ENCODE measurements at places on chromosomes 1 and 21.

DNA sequence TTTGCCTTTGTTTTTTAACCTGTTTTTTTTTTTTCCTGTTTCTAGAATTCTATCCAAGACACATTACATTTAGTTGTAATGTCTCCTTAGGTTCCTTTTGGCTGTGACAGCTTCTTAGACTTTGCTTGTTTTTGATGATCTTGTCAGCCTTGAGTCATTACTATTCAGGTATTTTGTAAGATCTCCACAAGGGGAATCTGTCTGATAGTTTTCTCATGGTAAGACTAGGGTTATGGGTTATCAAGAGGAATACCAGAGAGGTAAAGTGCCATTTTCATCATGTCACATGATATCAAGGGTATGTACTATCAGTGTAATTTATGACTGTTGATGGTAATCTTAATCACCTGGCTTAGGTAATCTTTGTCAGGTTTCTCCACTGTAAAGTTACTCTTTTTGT lies 99.1 kb upstream of the GFI1 start:
- no peak for DNase-seq

- no peak for DNase-seq
Measured at GRCh38 chr1:167339405-167339804, 118.7 kb downstream of the POU2F1 start.

- peak; percentile 16 for DNase-seq
Measured at GRCh38 chr1:229258031-229258756, 12.7 kb upstream of the RAB4A start.

- no peak for DNase-seq
Measured at GRCh38 chr1:150807249-150808023, 624 bp downstream of the CTSK start.

DNA sequence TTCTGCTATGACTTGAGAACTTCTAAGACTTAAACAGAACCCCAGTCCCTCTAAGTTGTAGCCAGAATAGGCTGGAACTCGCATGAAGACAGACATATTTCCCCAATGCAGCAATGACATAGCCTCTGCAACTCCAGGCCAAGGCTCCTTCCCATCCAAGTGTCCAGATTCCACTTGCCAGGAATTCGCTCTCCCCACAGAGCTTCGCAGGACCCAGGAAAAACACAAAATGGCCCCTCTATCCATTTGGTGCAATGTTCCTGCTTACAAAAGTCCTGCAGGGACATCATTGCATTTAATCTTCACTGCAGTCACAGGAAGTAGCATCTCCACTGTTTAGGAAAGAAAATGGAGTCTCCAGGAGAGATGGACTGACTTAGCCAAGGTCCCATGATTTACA lies 147.5 kb upstream of the KLHDC7A start:
- DNase-seq: no peak

DNA sequence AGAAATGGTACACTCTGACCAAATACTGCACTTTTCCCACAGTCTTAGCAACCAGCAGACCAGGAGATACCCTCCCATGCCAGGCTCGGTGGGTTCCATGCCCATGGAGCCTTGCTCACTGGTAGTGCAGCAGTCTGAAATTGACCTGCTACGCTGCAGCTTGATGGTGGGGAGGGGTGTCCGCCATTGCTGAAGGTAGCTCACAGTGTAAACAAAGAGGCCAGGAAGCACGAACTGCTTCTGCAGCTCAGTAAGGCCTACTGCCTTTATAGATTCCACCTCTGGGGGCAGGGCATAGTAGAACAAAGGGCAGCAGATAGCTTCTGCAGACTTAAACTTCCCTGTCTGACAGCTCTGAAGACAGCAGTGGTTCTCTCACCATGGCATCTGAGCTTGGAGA lies 12.3 kb upstream of the IFI44L start:
- no peak for DNase-seq

DNA sequence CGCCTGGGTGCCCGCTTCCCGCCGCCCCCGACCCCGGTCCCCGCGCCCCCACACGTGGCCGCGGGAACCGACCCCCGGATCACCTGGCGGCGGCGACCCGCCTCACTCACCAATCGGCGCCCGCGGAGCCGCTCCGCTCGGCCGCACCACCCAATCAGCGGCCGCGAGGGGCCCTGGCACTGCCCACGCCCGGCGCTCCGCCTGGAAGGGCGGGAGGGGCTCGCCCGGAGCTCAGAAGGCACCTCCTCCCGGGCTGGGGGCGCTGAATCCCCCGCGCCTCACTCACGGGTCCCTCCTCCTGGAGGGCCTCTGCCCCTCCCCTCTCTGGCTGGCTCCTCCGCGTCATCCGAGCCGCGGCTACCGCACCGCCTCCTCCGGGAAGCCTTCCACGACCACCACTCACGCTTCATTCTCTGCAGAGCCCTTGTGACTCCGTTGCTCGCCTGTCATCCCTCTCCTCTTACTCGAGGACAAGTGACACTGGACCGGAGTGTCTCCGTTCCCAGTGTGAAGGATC lies 374 bp downstream of the SH2D5 start:
- DNase-seq: no peak

All from GM12864 (cell line).